Aorta (tissue), 5 donors: ENCODE measurements at places on chromosomes 11 and 22. TPM values are rescaled to one million over a fixed set of nuclear protein-coding genes. Genes with fewer than 3 reads are reported as not detected.

The OR4D9 gene
- polyA plus RNA-seq, result not detected

DNA sequence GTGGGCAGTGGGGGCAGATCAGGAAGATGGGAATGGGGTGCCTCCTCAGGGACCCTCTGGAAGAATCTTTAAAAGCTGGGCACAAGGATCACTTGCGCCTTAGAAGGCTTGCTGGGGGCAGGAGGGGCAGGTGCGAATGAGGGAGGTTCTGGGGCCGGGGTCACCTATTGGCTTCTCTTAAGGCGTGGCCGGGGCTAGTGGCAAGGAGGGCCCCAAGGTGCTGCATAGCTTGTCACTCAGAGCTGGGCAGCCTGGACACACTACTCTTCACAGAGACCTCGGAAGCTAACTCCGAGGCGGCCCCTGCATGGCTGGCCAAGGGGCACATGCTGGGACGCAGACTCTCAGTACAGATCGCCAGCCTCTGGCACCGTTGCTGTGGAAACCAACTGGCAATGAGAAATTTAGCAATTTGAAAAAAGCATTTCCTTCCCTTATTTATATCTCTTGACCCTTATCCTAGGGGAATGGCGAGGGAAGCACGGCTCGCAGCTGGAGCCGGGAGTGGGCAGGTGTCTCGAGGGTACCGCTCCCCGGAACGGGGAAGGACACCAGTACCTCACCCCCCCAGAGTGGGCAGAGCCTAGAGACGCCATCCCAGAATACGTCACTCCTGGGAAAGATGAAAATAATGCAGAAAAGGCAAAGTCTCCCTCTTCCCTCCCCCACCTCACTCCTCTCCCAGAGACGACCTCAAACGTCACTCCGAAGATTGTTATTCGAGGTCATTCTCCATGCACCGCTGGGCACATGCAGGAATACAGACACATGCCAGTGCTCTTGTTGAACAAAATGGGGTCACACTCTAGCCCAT is 188.1 kb downstream of the CTTN start:
- H3K4me1 ChIP-seq, result no peaks in the 10 kb centered on the region
- H3K27ac ChIP-seq, result no peak overlapping the region
- H3K27me3 ChIP-seq, result no peaks in the 10 kb centered on the region
- H3K36me3 ChIP-seq, result no peaks in the 10 kb centered on the region
- H3K4me3 ChIP-seq, result no peak overlapping the region

The NRIP3 gene
- 0.63 TPM for polyA plus RNA-seq

- no peak overlapping the region for H3K4me3 ChIP-seq
- no peak overlapping the region for H3K27ac ChIP-seq
- no peaks in the 10 kb centered on the region for H3K27me3 ChIP-seq
- peaks cover 8% of the 10 kb centered on the region for H3K4me1 ChIP-seq
- H3K36me3 ChIP-seq, result no peaks in the 10 kb centered on the region
Measured at GRCh38 chr11:130585545-130585944, 137.1 kb downstream of the ADAMTS15 start.

GRCh38 chr22:47651216-47651987 is 889.0 kb downstream of the TBC1D22A start:
- no peaks in the 10 kb centered on the region for H3K4me1 ChIP-seq
- no peaks in the 10 kb centered on the region for H3K27me3 ChIP-seq
- DNase-seq, result no peak

DNA sequence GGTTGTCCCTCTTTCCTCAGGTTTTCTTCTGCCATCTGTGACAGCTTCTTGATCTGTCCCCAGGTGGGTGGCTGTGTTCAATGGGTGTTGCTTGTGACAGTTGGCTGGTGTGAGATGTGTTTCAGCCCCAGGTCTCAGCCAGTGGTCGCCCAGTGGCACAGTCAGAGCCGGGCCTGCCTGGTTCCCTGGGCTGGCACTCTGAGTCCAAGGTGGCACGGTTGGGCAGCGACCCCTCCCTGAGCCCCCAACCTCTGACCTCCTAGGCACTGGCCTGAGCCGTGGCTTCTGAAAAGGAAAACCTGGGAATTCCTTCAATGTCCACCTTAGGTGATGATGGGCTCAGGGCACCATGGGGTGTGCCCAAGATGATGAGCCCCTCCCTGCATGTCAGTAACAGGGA is 14.0 kb upstream of the PRODH start:
- no peaks in the 10 kb centered on the region for H3K4me1 ChIP-seq
- no peak overlapping the region for H3K4me3 ChIP-seq
- no peaks in the 10 kb centered on the region for H3K36me3 ChIP-seq
- H3K27ac ChIP-seq, result no peak overlapping the region

DNA sequence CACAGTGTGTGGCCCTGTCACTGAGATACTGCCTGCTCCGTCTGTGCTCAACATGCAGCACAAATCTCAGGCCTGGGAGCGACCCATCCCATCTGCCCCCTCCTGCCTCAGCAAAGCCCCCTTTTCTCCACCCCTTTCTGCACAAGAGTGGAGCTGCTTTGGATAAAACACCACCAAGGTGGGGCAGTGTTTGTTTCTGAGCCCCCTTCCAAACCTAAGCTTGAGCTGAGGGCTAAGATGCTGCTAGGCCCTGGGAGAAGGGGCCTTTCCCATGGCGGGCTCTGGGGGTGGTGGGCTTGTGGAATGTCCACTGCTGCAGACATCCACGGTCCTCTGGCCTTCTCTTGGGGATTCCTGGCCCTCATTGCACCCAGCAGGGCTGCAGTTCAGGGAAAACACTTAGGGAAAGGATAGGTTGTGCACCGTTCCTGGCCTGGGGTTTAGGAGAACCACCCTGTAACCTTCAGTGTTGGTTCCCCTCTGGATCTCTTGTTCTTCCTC is 594.1 kb downstream of the TBC1D22A start:
- H3K4me3 ChIP-seq, result no peak overlapping the region
- H3K4me1 ChIP-seq, result no peaks in the 10 kb centered on the region
- no peak overlapping the region for H3K27ac ChIP-seq
- no peaks in the 10 kb centered on the region for H3K36me3 ChIP-seq
- H3K27me3 ChIP-seq, result no peaks in the 10 kb centered on the region
- no peak for DNase-seq

DNA sequence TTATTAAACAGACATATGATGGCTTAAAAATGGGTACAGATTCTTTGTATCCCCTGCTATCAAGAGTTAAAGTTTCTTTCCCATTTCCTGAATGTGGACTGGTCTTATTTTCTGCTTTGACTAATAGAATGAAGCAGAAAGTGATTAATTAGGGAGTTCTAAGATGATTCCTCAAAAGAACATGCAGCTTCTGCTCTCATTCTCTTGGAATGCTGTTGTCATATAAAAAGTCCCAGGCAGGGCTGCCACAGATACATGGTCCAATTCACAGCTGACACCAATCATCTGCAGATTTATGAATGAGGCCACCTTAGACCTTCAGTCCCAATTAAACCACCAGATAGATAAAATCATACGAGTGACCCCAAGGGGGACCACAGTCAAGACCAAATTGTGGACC is 844.5 kb upstream of the RAG2 start:
- no peaks in the 10 kb centered on the region for H3K36me3 ChIP-seq
- H3K4me1 ChIP-seq, result no peaks in the 10 kb centered on the region
- H3K27me3 ChIP-seq, result no peaks in the 10 kb centered on the region

DNA sequence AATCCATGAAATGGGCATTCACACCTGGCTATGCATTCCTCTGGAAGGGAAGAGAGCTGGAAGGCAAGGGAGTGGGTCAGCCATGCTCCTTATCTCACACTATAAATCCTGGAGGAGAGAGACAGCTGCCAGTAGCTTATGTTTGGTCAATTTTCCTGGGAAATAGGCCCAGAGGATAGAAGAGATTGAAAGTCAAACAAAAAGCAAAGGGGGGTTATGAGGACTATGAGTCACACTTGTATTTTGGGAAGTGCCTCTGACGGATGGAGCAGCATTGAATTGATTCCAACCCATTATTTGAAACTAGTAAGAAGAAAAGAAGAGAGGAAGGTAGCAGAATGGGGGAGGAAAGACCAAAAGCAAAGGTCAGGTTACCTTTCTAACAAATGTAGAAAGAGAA is 25.0 kb downstream of the SNX19 start:
- no peak for DNase-seq
- no peaks in the 10 kb centered on the region for H3K36me3 ChIP-seq
- peaks cover 3% of the 10 kb centered on the region for H3K4me1 ChIP-seq
- peak overlapping the region; percentile 61 for H3K27ac ChIP-seq
- H3K4me3 ChIP-seq, result no peak overlapping the region
- H3K27me3 ChIP-seq, result no peaks in the 10 kb centered on the region

The RIMBP3C gene
- polyA plus RNA-seq, result not detected

DNA sequence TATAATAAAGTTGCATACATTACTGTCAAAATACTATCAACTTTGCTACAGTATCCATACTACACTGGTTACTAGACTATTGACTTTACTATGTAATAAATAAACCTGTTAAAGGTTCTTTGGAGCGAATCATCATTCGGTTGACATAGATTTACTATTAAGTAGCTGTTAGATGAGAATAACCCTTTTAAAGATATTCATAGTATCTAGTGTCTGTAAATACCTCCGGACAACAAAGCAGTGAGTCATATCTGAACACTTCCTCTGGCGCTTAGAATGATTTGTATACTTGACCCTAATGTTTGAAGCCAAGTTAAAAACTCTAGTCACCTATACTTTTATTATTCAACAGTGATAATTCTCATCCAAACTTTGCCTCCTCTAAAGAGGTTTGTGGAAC is 84.7 kb downstream of the MSANTD4 start:
- no peaks in the 10 kb centered on the region for H3K36me3 ChIP-seq
- no peak for DNase-seq
- no peak overlapping the region for H3K27ac ChIP-seq
- H3K27me3 ChIP-seq, result no peaks in the 10 kb centered on the region
- no peaks in the 10 kb centered on the region for H3K4me1 ChIP-seq
- H3K4me3 ChIP-seq, result no peak overlapping the region

- H3K36me3 ChIP-seq, result no peaks in the 10 kb centered on the region
- H3K4me1 ChIP-seq, result peaks cover 3% of the 10 kb centered on the region
- peak; percentile 86 for DNase-seq
- peak overlapping the region; percentile 98 for H3K27ac ChIP-seq
- H3K27me3 ChIP-seq, result no peaks in the 10 kb centered on the region
Measured at GRCh38 chr22:46070803-46071450, 79.4 kb upstream of the PPARA start.

The SHANK2 gene
- not detected for polyA plus RNA-seq

The KRTAP5-9 gene
- polyA plus RNA-seq, result not detected

GRCh38 chr22:48450188-48450825 is 1377.4 kb downstream of the BRD1 start:
- H3K27ac ChIP-seq, result no peak overlapping the region
- no peak overlapping the region for H3K4me3 ChIP-seq
- H3K36me3 ChIP-seq, result no peaks in the 10 kb centered on the region

The TRIM51 gene
- not detected for polyA plus RNA-seq

The C22orf42 gene
- not detected for polyA plus RNA-seq

- H3K36me3 ChIP-seq, result no peaks in the 10 kb centered on the region
- DNase-seq, result no peak
- no peak within 1 kb of the TSS for H3K27ac ChIP-seq
- H3K4me3 ChIP-seq, result peak within 1 kb of the TSS; percentile 7
- H3K4me1 ChIP-seq, result no peaks in the 10 kb centered on the region
Measured at GRCh38 chr11:61752117-61752924, at the start of gene MYRF. Gene MYRF, plus strand, starts transcription at chr11:61752636. Its CDS starts 109 bp downstream, at chr11:61752745.

GRCh38 chr22:29623059-29623458 is 19.6 kb downstream of the NF2 start:
- H3K27me3 ChIP-seq, result no peaks in the 10 kb centered on the region
- no peaks in the 10 kb centered on the region for H3K36me3 ChIP-seq
- H3K27ac ChIP-seq, result no peak overlapping the region
- no peak for DNase-seq
- H3K4me3 ChIP-seq, result no peak overlapping the region

The MMP12 gene
- 0.75 TPM for polyA plus RNA-seq

- no peak for DNase-seq
- H3K4me3 ChIP-seq, result no peak overlapping the region
- no peaks in the 10 kb centered on the region for H3K36me3 ChIP-seq
- H3K27ac ChIP-seq, result no peak overlapping the region
- H3K27me3 ChIP-seq, result no peaks in the 10 kb centered on the region
Measured at GRCh38 chr11:38307455-38307854, 1709.4 kb upstream of the RAG2 start.

GRCh38 chr11:115344846-115345245 is 159.4 kb downstream of the CADM1 start:
- no peaks in the 10 kb centered on the region for H3K36me3 ChIP-seq
- no peaks in the 10 kb centered on the region for H3K4me1 ChIP-seq
- no peak for DNase-seq
- no peak overlapping the region for H3K27ac ChIP-seq
- no peaks in the 10 kb centered on the region for H3K27me3 ChIP-seq

- H3K27ac ChIP-seq, result no peak overlapping the region
- H3K36me3 ChIP-seq, result no peaks in the 10 kb centered on the region
- DNase-seq, result no peak
Measured at GRCh38 chr11:11141065-11141464, 212.0 kb downstream of the CSNK2A3 start.

The CARD16 gene
- polyA plus RNA-seq, result 23.3 TPM

DNA sequence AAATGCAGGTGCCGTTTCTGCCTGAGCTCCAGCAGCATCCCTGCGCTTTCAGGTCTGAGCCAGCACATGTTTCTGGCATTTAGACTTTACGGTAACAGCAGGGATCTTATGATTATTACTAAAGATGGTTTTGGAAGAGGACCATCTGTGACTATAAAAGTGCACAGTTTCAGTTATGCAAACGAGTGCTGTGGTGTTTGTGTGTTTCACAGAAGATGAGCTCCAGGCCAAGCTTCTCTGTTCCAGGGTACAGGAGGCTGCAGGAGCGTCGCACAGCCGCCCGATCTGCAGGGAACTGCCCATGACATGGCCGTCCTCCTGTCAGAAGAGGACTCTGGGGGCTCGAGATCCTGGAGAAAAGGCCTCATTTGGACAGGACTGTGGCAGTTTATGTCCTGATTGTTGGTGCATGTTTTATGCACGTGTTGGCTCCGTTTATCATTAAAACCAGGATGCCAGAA is 297.3 kb downstream of the TBC1D22A start:
- no peak overlapping the region for H3K4me3 ChIP-seq
- no peak overlapping the region for H3K27ac ChIP-seq
- no peaks in the 10 kb centered on the region for H3K36me3 ChIP-seq
- no peak for DNase-seq
- H3K4me1 ChIP-seq, result no peaks in the 10 kb centered on the region
- H3K27me3 ChIP-seq, result no peaks in the 10 kb centered on the region

The FZD4 gene
- polyA plus RNA-seq, result 41.9 TPM

GRCh38 chr11:107493117-107493516 is 35.5 kb upstream of the CWF19L2 start:
- no peaks in the 10 kb centered on the region for H3K36me3 ChIP-seq
- H3K27me3 ChIP-seq, result no peaks in the 10 kb centered on the region
- H3K27ac ChIP-seq, result no peak overlapping the region
- peaks cover 1% of the 10 kb centered on the region for H3K4me1 ChIP-seq
- DNase-seq, result no peak

The F2 gene
- 0.72 TPM for polyA plus RNA-seq

- no peaks in the 10 kb centered on the region for H3K4me1 ChIP-seq
- no peaks in the 10 kb centered on the region for H3K27me3 ChIP-seq
- no peaks in the 10 kb centered on the region for H3K36me3 ChIP-seq
- no peak for DNase-seq
Measured at GRCh38 chr22:50274771-50275170, 4.6 kb upstream of the MAPK11 start.
